ENCODE measurements at places on chromosomes 13 and 19.

GRCh38 chr19:900302-901111 is 7.2 kb downstream of the RNU6-9 start:
- DNase-seq, result no peak

DNA sequence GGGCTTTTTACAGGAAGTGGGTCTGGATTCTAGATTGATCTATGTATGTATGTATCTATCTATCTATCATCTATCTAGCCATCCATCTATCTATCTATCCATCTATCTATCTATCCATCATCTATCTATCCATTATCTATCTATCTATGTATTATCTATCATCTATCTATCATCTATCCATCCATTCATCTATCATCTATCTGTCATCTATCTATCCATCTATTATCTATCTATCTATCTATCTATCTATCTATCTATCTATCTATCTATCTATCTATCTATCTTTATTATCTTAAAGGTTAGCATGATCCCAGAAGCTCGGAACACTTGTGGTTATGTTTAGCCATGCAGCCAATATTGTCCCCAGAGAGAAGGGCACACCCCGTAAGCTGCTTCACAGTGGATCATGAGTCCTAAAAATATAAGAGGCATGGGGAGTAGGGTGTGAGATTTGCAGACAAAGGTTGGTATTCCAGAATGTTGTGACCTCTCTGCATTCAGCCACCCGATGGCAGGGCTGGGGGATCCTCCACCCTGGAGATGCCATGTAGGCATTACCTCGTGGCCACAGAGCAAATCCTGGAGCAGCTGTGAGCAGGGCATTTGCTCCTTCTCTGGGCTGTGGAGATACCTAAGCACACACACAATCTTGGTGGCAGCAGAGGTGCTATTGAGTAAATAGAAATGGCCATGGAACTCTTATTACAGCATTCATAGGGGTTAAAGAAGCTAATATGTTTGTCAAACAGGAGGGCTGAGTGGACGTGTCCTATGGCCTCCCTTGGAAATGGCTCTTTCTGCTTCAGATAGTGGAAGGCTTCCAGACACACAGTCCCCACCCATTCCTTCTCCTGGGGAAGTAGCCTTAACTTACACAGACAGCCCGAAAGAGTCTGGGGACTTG is 310.0 kb upstream of the TSHZ3 start:
- DNase-seq, result no peak

- no peak for DNase-seq
These were observed 286.4 kb downstream of the RBM26 start for GRCh38 chr13:79119578-79120107.

DNA sequence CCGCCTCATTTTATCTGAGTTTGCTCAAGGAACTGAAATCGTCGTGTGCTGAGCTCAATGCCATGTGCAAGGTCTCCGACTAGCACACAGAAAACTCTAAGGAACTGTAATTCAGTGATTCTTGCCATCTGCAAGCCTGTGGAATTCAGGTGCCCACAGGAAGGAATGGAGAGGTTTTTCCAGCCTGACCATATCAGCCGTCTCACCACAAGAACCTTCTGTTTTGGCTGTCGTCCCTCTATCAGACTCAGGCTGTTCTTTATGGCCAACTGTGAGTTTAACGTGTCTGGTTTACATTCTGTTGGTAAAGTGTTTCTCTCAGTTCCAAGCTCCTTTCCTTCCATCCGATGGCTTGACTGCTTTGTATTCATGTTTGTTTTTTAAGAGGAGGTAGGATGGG is 293.5 kb downstream of the SPRY2 start:
- DNase-seq, result peak; percentile 88

DNA sequence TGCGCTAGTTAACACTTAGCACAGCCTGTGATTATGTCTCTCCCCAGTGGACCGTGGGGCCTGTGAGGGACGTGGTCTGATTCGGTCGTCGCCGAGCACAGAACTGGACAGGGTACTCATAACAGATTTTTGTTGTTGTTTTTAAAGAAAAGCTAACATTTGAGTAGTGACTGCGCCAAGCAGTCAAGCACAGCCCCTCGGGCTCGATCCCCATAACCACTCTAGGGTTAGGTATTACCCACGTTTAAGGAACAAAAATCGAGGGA is 805 bp upstream of the PTOV1 start:
- DNase-seq, result no peak

- no peak for DNase-seq
These were observed 102.8 kb downstream of the KATNAL1 start for GRCh38 chr13:30204564-30204963.

GRCh38 chr19:16117594-16118033 is 5.9 kb downstream of the RAB8A start:
- no peak for DNase-seq

DNA sequence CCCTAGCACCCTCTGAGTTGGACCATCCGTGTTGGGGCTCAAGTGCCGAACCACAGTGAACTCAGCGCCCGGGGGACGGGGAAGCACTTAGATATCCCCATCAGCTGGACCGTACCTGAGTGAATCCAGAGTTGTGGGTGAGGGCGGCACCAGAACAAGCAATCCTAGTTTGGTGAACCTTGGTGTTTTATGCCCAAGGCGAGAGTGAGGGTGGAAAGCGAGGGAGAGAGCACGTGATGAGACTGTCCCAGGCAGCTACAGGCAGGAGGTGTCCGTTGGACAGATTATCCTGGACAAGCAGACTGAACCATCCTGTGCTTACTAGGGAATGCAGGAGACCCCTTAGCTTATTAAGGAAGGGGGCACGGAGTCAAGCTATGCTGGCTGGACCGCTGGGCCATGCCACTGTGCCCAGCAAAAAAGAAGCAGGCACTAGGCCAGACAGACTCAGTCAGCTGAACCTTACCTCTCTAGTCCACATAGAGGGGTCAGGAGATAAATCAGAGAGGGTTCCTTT is 596 bp downstream of the GET3 start:
- DNase-seq, result no peak

DNA sequence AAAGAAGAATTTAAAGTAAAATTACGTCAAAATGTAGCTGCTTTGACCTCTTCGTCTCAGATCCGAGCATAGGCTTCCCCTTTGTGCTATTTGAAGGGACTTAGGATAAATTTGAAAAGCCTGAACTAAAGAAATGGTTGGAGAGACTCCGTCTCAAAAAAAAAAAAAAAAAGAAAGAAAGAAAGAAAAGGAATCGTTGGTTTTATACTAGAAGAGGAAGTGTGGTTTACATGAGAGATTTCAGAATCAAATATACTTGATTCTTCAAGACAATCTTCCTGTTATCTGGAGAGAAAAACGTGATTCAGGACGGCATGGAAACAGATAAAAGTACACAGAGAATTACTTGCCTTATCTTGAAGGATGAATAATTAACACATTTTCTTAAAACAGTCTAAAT is 474 bp upstream of the ZNF780B start:
- no peak for DNase-seq

GRCh38 chr13:30725326-30726085 is 9.8 kb upstream of the ALOX5AP start:
- DNase-seq, result peak; percentile 68

DNA sequence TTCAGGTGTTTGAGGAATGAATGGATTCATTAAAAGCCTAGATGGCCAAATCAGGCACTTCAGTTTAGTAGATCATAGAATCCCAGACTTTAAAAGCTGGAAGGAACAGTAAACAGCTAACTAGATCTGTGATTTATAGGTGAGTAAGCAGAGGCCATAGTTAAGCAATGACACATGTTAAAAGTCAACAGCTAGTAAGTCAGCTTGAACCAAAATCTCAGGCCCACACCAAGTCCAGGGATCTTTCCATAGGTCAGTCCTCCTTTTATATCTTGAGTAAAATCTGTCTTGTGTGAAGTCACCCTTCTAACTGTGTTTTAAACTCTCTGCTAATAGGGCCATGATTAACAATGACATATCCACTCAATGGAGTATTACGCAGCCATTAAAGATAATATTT is 275.5 kb upstream of the SOX21 start:
- no peak for DNase-seq

DNA sequence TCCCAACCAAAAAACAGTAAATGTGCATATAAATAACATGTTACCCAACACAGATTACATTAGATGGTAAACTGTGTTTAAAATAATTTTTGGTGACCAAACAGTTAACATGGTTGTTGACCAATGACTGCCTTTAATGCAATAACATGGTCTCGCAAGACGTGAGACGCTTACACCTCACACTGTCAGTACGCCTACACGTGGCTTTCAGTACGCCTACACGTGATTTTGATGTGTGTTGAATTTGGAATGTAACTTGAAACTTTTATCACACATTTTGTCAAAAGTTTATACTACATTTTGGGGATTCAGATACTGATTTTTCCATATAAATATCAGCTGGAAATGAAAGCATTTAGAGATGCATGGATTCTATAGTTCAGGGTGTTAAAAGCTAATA is 32.0 kb downstream of the SLC7A9 start:
- no peak for DNase-seq

GRCh38 chr13:89401264-89401675 is 1730.1 kb downstream of the SLITRK5 start:
- DNase-seq, result peak; percentile 51

DNA sequence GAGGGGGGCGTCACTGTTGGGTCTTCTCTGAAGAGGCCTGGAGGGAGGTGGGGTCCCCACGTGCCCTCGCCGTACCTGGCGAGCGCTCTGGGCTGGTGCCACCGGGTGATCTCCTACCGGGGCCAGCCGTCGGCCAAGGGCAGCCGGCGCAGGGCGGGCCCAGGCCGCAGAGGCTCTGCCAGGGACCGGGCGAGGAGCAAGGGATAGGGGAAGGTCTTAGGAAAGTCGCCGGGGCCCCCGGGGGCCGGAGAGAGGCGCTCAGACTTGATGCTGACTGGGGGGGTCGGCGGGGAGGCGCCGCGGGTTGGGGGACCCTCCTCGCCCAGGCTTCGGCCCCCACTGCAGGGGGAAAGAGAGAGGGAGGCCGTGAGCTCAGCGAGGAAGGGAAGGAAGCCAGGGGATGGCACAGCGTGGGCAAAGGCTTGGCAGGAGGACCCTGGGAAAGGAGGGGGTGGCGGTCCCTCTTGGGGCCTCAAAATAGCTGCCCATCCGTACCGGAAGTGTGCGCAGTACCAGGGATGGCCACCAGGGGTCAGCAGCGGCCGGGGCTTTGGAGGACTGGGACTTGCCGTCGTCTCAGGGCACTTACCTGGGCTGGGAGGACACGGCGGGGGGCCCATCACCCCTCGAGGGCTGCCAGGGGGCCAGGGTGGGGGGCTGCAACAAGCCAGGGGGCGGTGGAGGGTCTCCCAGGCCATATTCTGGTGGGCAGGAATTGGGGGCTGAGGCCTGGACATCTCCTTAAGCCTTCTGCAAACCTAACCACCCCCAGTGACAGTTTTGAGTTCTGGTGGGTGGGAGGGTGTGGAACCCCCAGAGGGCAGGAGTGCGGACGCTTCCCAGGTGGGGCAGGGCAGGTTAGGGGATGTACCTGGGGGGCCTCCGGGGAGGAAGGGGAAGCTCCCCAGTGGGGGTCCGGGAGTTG is 7.7 kb upstream of the TMEM161A start:
- no peak for DNase-seq

DNA sequence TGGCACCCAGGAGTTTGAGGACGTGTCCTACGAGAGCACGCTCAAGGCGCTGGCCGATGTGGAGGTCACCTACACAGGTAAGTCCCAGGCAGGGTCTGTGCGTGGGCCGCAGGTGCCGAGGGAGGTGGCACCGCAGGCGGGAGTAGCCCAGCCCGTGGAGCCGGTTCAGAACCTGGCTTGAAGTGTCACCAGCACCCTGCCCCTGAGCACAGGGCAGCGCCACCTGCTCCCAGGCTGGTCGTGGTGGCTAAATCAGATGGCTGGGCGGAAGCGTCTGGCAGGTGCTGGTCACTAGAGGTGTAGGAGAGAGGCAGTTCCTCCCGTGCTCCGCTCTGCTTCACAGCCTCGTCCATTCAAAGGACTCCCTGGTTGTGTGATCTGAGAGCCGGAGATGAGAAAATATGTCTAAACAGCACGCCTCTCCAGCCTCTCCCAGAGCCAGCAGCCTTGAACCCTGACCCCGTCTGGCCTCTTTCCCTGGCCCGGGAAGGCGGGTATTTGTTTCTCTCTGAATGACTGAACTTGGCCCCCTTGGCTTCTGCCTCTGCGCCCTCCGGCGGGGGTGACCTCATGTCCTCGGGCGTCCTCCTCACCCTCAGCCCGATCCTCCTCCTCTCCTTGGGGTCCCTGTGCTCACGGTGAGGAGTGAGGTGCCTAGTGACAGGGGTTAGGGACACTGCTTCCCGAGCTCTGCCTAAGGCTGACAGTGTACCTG is 5.4 kb downstream of the THOP1 start:
- DNase-seq, result no peak

- DNase-seq, result no peak
These were observed 41.8 kb downstream of the ZNF473 start for GRCh38 chr19:50067575-50067974.

- no peak for DNase-seq
These were observed 84.8 kb downstream of the ZMYM2 start for GRCh38 chr13:20043207-20043925.

GRCh38 chr19:45863840-45864628 is at the start of gene FOXA3:
TSS of gene FOXA3 (plus strand) at chr19:45864326. CDS start at chr19:45864457, 131 bp downstream.
- DNase-seq, result no peak

DNA sequence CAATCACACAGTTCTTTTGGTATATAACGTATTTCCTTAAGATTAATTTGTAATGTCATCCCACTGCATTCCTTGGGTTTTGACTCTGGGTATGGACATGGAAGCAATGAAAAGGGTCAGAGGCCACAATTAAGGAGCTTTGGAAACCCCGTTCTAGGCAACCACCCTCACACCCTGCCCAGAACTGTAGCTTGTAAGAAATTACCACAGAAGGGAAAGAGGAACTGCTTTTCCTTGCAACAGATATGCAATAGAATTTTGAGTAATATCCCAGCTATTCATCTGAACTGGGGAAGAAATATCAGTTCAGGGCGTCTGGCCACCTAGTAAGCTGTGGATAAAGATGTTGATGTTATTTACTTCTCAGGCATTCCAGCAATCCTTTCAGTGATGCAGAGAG is 985 bp upstream of the CLC start:
- DNase-seq, result no peak
